ENCODE measurements at places on chromosomes 1 and 21.
A peak's percentile ranks its signal among the peaks of the same experiment; 100 is the strongest.

- no peak for DNase-seq
- H3K4me1 ChIP-seq, result no peaks in the 10 kb centered on the region
- H3K27ac ChIP-seq, result no peak overlapping the region
- no peaks in the 10 kb centered on the region for H3K27me3 ChIP-seq
- no peaks in the 10 kb centered on the region for H3K36me3 ChIP-seq
- no peak overlapping the region for H3K4me3 ChIP-seq
Observed at GRCh38 chr1:219381396-219381795, 207.7 kb downstream of the LYPLAL1 start.

GRCh38 chr1:205739348-205740160 is 10.4 kb downstream of the NUCKS1 start:
- H3K27me3 ChIP-seq, result no peaks in the 10 kb centered on the region
- no peak overlapping the region for H3K4me3 ChIP-seq
- H3K4me1 ChIP-seq, result peaks cover 27% of the 10 kb centered on the region

- peaks cover 13% of the 10 kb centered on the region for H3K27me3 ChIP-seq
- peaks cover 52% of the 10 kb centered on the region for H3K4me1 ChIP-seq
- no peaks in the 10 kb centered on the region for H3K36me3 ChIP-seq
- H3K4me3 ChIP-seq, result peak overlapping the region; percentile 59
- H3K27ac ChIP-seq, result peak overlapping the region; percentile 79
Observed at GRCh38 chr1:61271412-61271789, 189.0 kb downstream of the NFIA start.

- no peak for DNase-seq
- no peak overlapping the region for H3K4me3 ChIP-seq
- no peaks in the 10 kb centered on the region for H3K27me3 ChIP-seq
- H3K36me3 ChIP-seq, result no peaks in the 10 kb centered on the region
Observed at GRCh38 chr21:24899138-24899537, 708.1 kb downstream of the MRPL39 start.

DNA sequence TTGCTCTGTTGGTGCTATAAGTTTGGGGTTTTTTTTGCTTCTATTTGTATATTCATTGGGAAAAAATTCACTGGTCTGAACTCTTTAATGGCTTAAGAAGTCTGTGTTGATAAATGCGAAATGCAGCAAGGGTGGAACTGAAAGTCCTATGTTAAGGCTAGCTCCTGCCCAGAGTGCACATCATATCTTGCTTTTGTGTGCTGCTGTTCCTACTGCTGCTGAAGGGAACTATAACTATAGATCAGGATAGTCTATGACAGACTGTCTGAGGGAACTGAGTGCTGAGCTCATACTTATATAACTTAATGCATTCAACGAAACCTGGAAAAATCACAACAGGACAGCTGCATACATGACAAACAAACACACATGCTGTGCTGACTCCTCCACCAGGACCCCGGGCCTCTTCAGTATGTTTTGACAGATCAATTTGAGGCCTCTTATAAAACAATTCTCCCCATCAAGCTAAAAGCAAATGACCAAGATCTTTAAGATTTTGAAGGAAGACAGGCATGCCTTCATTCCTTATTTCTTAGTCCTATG is 1031.5 kb upstream of the ADGRL2 start:
- no peak overlapping the region for H3K27ac ChIP-seq
- no peaks in the 10 kb centered on the region for H3K27me3 ChIP-seq
- no peaks in the 10 kb centered on the region for H3K4me1 ChIP-seq
- H3K36me3 ChIP-seq, result no peaks in the 10 kb centered on the region
- no peak overlapping the region for H3K4me3 ChIP-seq

DNA sequence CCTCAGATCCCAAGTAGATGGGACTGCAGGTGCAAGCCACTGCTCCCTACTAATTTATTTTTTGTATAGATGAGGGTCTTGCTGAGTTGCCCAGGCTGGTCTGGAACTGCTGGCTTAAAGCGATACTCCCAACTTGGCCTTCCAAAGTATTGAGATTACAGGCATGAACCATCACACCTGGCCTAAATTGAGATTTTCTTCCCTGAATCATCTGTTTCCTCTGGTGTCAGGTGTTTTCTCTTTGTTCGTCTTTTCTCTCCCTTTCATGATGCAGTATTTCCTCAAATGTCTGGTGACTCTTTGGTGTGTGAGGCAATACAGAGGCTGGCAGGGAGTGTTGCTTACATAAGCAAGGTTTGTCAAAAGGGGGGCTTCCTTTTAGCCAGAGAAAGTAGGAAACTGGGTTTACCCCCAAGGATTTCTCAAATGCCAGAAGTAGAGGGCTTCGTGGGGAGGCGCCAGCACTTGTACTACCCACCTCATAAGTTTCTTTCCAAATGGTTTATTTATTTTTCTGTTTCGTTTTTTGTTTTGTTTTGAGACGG is 27.6 kb downstream of the CLDN14 start:
- no peak overlapping the region for H3K27ac ChIP-seq
- H3K4me3 ChIP-seq, result no peak overlapping the region
- H3K36me3 ChIP-seq, result no peaks in the 10 kb centered on the region
- H3K4me1 ChIP-seq, result no peaks in the 10 kb centered on the region
- H3K27me3 ChIP-seq, result peaks cover 13% of the 10 kb centered on the region

DNA sequence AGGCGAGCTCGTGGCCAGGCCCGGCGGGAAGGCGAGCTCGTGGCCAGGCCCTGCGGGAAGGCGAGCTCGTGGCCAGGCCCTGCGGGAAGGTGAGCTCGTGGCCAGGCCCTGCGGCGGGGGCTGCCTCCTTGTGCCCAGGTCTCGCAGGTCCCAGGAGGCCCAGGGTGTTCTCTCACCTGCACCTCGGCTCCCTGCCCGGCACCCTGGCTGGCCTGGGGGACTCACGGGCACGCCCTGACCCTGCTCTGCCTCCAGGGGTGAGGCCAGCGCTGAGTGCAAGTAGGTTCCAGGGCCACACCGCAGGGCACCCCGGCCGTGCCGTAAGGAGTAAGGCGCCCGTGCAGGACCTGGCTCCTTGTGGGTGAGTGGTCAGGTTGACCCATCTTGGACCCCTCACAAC is 4.4 kb downstream of the SDF4 start:
- no peak for DNase-seq
- no peak overlapping the region for H3K27ac ChIP-seq
- H3K36me3 ChIP-seq, result peaks cover 29% of the 10 kb centered on the region
- no peaks in the 10 kb centered on the region for H3K27me3 ChIP-seq
- peaks cover 31% of the 10 kb centered on the region for H3K4me1 ChIP-seq

- no peak for DNase-seq
- H3K27me3 ChIP-seq, result no peaks in the 10 kb centered on the region
- no peaks in the 10 kb centered on the region for H3K4me1 ChIP-seq
- H3K36me3 ChIP-seq, result no peaks in the 10 kb centered on the region
Observed at GRCh38 chr1:218967836-218968235, 205.8 kb upstream of the LYPLAL1 start.

DNA sequence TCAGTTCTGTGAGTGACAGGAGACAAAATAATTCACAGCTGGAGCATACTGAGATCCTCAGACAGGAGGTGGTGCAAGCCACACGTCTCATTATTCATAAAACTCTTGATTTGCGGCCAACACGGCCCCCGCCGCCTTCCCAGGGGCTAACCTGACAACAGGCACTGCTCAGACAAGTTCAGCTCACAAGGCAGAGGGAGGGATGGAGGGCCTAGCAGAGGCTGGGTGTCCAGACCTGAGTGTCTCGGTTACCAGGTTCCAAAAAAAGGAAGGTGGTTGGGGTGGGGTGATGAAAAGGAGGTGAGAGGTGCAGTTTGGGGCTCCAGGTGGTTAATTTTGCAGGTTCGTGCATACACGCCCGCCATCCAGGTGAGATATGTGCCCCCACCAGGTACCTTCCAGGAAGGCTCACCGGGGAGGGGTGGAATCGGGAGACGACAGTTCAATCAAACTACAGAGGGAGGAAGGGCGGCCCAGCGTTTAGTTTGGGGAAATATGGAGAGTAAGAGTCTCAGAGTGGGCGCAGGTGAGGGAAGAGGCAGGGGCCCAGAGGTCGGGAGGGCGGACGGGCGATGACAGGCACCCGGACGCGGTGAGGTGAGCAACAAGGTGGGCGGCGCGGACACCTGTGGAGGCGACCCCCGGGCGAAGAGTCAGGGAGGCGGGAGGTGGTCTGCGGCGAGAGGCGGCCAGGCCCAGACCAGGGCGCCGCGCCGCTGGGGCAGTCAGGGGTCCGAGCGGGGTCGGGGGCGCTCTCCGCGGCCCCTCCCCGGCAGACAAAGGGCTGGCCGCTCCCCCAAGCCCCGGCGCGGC is 629 bp downstream of the CTNNBIP1 start:
- H3K4me3 ChIP-seq, result peak overlapping the region; percentile 100
- H3K36me3 ChIP-seq, result no peaks in the 10 kb centered on the region
- peaks cover 44% of the 10 kb centered on the region for H3K4me1 ChIP-seq
- no peak for DNase-seq

DNA sequence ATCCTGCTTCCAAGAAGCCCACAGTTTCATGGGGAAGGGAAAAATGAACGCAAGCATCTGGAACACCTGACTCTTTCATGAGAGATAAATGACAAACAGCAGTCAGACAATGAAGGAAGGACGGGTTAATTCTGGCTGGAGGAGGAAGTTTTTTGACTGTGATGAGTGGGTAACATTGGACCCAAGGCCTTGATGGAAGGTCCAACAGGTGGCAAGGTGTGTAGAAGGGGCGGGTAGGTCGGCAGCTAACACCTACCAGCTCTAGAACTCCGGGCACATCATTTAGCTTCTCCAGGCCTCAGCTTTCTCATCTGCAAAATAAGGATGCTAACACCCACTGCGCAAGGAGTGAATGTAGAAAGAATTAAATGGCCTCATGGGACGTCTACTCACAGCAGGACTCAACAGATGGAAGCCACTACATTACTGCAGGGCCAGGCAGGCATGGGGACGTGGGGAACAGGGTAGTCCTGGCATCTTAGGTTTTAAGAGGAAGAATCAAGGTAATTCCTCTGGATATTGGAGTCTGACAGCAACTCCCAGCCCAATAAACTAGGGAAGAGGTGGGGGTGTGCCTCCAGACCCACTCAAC is 12.9 kb downstream of the GLIS1 start:
- no peak overlapping the region for H3K4me3 ChIP-seq
- H3K4me1 ChIP-seq, result no peaks in the 10 kb centered on the region
- no peak overlapping the region for H3K27ac ChIP-seq

DNA sequence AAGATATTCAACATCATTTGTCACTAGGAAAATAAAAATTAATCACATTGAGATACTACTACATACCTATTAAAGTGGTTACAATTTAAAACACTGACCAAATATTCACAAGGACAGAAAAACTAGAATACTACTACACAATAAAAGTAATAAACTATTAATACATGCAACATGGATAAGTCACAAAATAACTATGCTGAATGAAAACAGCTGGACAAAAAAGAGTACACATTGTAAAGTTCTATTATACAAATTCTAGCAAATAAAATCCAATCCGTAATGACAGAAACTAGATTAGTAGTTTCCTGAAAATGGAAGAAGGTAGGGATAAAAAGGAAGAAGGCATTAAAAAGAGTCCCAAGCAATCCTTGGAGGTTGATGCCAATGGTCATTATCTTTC is 348.7 kb upstream of the PTBP2 start:
- H3K27me3 ChIP-seq, result no peaks in the 10 kb centered on the region
- H3K36me3 ChIP-seq, result no peaks in the 10 kb centered on the region
- no peak for DNase-seq
- H3K4me1 ChIP-seq, result no peaks in the 10 kb centered on the region
- H3K27ac ChIP-seq, result no peak overlapping the region

DNA sequence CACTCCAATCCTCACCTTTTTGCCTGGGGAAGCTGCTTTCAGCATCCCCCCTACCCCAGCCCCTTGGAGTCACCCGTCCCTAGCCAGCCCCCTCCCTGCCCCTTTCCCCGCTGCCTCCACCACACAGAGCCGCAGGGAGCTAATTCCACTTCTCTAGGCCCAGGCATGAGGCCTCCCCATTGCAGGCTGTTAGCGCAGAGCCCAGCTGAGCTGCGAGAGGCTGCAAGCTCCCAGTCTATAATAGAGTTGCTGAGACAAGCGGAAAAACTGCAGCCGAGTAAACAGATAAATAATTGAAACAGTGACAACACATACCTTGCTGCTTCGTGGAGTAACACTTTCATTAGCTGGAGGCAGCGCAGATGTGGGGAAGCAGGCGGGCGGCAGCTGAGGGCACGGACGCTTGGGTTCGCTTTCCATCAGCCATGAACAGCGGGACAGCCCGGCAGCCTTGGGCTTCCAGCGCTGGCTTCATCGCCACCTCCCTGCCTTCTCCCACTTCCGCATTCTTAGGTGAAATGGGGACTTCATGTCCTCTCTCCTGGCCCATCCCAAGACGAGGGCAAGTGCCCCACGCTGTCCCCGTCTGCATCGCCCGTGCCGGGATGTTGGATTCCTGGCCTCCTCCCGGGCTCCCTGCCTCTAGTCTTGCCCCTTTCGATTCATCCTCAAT is 183.3 kb downstream of the IGSF21 start:
- H3K4me1 ChIP-seq, result no peaks in the 10 kb centered on the region
- no peak overlapping the region for H3K27ac ChIP-seq
- no peak overlapping the region for H3K4me3 ChIP-seq
- no peak for DNase-seq
- no peaks in the 10 kb centered on the region for H3K36me3 ChIP-seq

DNA sequence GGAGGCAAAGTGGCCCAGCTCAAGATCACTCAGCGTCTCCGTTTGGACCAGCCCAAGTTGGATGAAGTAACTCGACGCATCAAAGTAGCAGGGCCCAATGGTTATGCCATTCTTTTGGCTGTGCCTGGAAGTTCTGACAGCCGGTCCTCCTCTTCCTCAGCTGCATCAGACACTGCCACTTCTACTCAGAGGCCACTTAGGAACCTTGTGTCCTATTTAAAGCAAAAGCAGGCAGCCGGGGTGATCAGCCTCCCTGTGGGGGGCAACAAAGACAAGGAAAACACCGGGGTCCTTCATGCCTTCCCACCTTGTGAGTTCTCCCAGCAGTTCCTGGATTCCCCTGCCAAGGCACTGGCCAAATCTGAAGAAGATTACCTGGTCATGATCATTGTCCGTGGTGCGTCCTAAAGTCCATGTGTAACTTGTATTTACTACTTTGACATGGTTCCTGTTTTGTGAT is 2.7 kb downstream of the RBM15 start:
- H3K4me1 ChIP-seq, result peaks cover 74% of the 10 kb centered on the region
- H3K27me3 ChIP-seq, result no peaks in the 10 kb centered on the region
- peak overlapping the region; percentile 63 for H3K27ac ChIP-seq
- no peak overlapping the region for H3K4me3 ChIP-seq

DNA sequence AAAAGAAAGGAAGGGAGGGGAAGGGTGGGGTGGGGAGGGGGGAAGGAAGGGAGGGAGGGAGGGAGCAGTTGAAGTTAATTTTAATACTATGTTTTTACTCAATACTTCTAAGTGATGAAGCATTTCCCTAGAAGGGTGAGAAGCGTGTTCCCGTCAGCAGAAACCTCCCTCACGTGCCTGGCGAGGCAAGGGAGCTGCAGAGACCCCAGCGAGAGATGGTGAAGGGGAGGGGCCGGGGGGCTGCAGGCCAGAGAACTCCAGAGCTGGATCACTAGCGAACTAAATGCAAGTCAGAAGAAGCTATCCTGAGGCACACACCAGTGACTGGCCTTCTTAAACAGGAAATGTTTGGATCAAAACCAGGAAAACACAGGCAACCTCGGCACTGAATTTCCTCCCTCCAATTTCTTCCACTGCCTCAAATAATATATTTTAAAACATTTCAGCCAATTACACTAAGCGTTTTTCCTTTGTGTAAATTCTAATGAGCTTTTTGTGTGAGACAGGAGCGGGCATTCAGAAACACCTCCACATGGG is 18.0 kb downstream of the WDR4 start:
- no peak overlapping the region for H3K27ac ChIP-seq

GRCh38 chr1:3471356-3472087 is 17.1 kb downstream of the ARHGEF16 start:
- H3K27ac ChIP-seq, result no peak overlapping the region
- DNase-seq, result no peak
- H3K4me1 ChIP-seq, result no peaks in the 10 kb centered on the region
- H3K36me3 ChIP-seq, result no peaks in the 10 kb centered on the region
- H3K27me3 ChIP-seq, result no peaks in the 10 kb centered on the region

- no peaks in the 10 kb centered on the region for H3K36me3 ChIP-seq
- no peak overlapping the region for H3K27ac ChIP-seq
- H3K4me1 ChIP-seq, result no peaks in the 10 kb centered on the region
Observed at GRCh38 chr1:159554696-159555095, 18.9 kb upstream of the OR10J5 start.
